Bronchial smooth muscle cell (primary cell): ENCODE measurements at places on chromosomes 5 and 9. TPM values are rescaled to one million over a fixed set of nuclear protein-coding genes. Genes with fewer than 3 reads are reported as not detected.

Gene IL4
- total RNA-seq: not detected in 2 replicates

Gene CORO2A
- total RNA-seq: under 0.01 TPM in 2 replicates

Gene CNTNAP3
- total RNA-seq: 0.94 and 3.5 TPM in 2 replicates

Gene CCDC69
- 2.6 and 3.3 TPM in 2 replicates for total RNA-seq

Gene SLC46A2
- total RNA-seq: not detected in 2 replicates

Gene ALAD
- total RNA-seq: 36.1 and 36.7 TPM in 2 replicates

Gene DMGDH
- 1.6 and 5.1 TPM in 2 replicates for total RNA-seq

Gene FBXO10
- 9.3 and 11.5 TPM in 2 replicates for total RNA-seq

Gene PCDHGB4
- total RNA-seq: 26.7 and 34.0 TPM in 2 replicates

Gene SLF1
- total RNA-seq: 1.3 and 3.8 TPM in 2 replicates

Gene SLC27A4
- 7.7 and 9.3 TPM in 2 replicates for total RNA-seq

Gene CDH6
- 62.3 and 85.1 TPM in 2 replicates for total RNA-seq

Gene ANKRD34B
- total RNA-seq: not detected in 2 replicates
